RWPE2 (cell line): ENCODE measurements at places on chromosomes 6 and 20.

DNA sequence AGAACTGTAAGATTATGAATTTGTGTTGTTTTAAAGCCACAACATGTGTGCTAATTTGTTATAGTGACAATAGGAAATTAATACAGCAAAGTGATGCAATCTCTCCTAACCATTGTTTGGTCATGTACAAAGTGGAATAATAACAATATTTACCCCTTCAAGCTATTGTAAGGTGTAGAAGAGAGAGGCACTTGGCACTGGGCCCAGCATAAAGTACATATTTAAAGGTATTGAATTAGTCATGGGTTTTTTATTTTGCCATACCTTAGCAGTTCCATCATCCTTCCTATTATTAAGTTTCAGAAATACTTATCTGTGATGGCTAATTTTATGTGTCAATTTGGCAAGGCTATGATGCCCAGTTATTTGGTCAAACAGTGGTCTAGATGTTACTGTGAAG lies 322.4 kb upstream of the TSHZ2 start:
- peak; percentile 97 for DNase-seq

DNA sequence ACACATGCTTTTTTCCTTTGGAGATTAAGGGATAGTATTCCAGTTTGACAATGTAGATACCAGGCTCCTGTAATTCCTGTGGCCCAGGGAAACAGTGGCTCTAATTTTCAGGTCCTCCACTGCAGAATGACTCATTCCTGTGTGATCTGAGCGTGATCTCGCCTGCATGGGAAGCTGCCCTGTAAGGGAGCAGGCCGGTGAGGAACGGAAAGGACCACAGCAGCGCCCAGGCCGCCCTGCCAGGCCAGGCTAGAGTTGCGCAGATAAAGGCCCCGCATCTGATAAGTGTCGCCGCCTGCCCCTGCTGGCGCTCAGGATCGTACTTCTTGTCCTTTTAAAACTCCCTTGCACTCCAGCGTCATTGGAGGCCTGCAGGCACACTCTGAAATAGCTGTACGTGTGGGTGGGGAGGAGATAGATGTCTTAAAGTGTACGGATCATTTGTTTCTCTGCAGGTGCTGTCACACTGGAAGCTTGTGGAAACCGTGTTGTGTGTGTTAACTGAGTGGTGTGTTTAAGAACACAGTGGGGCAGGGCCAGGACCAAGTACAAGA lies 60.7 kb downstream of the SYNJ2 start:
- DNase-seq, result no peak

GRCh38 chr6:106117579-106117978 lies 31.4 kb downstream of the PRDM1 start:
- DNase-seq, result no peak

DNA sequence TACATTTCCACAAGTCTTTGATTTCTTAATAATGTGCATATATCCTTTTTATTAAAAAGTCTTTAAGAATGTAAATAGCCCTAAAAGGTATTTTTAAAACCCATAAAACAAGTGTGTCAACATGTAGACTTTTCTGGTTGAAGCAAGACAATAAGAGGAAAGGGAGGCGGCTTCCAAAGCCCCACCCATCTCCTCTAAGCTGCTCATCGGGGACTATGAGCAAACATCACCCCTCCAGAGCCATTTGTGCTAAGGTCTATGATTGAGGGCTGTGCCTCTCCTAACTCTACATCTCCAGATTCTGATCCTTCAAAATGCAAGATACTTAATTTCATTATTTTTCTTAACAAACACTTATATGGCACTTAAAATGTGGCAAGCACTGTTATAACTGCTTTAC lies 2.5 kb upstream of the NAA20 start:
- DNase-seq, result no peak

DNA sequence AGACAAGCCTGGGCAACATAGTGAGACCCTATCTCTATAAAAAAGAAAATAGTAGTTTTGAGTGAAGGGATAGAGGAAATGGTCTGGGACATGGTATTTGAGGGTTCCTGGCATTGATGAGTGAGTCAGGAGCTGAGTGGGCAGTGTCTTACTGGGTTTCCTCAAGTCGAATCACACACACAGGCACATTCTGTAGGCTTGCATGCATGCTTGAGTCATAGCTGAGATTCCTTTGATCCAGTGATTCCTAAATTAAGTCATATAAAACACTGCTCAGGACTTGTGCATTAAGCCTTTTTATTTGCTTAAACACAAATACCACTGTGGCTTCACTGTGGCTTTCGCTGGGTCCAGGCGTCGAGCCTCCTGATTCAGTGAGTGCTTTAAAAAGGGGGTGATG lies 71.8 kb upstream of the TMEM181 start:
- DNase-seq, result no peak

DNA sequence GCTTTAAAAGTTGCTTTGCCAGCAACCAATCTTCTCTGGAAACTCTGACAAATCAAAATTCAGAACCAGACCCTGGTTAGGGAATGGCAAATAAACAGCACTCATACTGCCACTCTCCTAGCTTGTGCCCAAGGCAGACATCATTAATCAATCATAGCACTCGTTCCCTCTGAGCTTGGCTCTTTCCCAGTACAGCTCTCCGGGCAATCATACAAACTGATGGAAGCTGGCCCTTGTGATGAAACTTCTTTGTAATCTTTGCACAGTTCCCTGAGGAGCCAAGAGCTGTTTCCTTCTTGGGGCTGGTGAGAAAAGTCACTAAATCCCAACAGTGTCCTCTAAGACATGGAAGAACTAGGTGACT lies 34.7 kb downstream of the KIAA1755 start:
- DNase-seq, result peak; percentile 15

GRCh38 chr20:32484225-32484957 lies 100.7 kb downstream of the NOL4L start:
- peak; percentile 87 for DNase-seq
